GOT3 (cell line): ENCODE measurements at places on chromosomes 3 and 15.

DNA sequence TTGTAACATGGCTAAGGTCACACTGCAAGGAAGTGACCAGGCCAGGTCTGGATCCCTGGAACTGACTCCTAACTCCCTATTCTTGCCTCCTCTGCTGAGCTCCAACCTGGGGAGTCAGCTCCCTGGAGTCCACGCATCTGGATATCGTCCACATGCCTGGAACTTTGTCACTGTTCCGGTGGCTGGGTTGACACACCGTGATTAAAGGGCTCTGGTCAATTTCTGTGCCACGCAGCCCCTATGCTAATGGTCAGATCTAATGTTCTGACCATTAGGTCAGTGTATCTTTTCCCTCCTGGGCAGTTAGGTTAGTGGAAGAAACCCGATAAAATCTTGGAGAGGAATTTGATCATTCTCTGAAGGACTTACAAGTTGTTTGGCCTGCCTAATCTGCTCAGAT, 1.6 kb upstream of the TPM1 start:
- no peak for DNase-seq

DNA sequence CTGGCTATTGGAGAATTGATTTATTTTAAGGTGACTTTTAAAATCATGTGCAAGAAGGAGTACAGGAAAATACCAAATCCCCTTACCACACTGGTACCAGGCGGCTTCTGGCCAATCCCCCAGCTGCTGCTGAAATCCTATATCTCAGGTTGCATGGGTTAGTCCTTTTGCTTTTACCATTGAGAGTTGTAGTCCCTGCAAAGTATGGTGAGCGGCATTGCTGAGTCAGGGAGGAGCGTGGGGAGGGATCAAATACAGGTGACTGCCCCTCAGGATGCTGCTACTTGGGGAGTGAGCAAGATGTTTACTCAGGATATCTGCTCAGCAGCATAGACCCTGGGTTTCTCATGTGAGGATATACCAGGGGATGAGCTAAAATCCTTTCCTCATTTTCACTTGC, 131.9 kb upstream of the STAC start:
- DNase-seq: no peak

- DNase-seq: no peak
These were observed 7.2 kb downstream of the COX17 start for GRCh38 chr3:119669906-119670570.

GRCh38 chr3:143563786-143564185, 284.5 kb downstream of the SLC9A9 start:
- DNase-seq: no peak

DNA sequence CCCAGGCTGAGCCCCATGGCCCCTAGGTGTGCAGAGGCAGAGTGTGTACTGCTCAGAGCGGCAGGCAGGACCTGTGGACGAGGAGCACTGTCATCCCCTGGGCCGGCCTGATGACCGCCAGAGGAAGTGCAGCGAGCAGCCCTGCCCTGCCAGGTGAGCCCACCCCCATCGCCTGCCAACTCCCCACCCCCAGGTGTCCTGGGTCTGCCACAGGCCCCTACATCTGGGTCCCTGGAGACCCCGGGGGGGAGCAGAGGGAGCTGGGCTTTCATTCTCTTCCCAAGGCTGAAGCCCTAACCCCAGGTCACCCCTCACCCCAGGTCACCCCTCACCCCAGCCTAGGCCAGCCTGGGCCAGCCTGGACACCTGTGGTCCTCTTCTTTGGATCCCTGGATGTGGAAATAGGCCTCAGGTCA, 93.1 kb downstream of the TBC1D2B start:
- DNase-seq: no peak
